Heart right ventricle (tissue), 16 donors: ENCODE measurements at places on chromosomes 2 and 18. TPM values are rescaled to one million over a fixed set of nuclear protein-coding genes. Genes with fewer than 3 reads are reported as not detected.

KCNS3 gene
- 3.0 TPM for total RNA-seq

FHOD3 gene
- 484 TPM for total RNA-seq

KLHL30 gene
- total RNA-seq, result 18.9 TPM

WDCP gene
- total RNA-seq, result 4.8 TPM

- no peak for DNase-seq
- H3K4me3 ChIP-seq, result no peak overlapping the region
- no peaks in the 10 kb centered on the region for H3K36me3 ChIP-seq
- H3K27me3 ChIP-seq, result no peaks in the 10 kb centered on the region
- H3K4me1 ChIP-seq, result no peaks in the 10 kb centered on the region
Measured at GRCh38 chr2:10252224-10252623, 50.5 kb upstream of the HPCAL1 start.

DNA sequence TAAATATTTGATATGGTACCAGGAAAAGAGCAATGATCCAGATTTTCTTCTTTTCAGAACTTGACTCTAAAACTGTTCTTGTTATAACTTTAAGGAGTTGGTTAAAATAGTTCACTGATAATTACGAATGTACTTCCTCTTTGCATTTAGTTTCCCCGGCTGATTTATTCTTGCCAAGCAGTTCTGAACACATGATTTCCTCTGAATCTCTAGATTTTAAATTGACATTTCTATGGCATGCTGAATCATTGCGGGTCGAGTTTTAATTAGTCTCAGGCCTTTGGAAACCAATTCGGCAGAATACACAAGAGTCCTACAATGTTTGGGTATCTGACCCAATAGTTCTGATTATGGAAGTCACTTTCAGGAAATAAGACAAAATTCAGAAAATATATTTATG lies 37.3 kb upstream of the DNAH7 start:
- no peak overlapping the region for H3K27ac ChIP-seq
- no peak for DNase-seq
- H3K36me3 ChIP-seq, result no peaks in the 10 kb centered on the region
- no peaks in the 10 kb centered on the region for H3K27me3 ChIP-seq
- no peak overlapping the region for H3K4me3 ChIP-seq
- H3K4me1 ChIP-seq, result peaks cover 4% of the 10 kb centered on the region

DNA sequence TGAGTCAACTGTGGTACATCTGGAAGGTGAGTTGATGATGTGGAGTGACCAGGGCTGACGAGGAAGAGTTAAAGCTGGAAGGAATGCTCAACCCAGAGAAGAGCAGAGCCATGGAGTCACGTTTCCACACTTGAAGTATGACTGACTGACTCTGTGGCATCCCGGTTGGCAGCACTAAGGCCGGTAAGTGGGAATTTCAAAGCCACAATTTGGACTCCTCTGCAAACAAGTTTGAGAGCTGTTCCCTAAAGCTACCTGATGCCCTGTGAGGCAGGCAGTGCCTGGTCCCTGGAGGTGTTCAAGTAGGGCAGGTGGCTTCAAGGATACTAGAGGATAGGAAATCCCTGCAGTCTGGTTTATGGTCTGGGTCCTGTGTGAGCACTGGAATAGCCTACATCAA lies 69.3 kb upstream of the ITGB6 start:
- H3K4me1 ChIP-seq, result peaks cover 27% of the 10 kb centered on the region
- no peaks in the 10 kb centered on the region for H3K36me3 ChIP-seq
- H3K4me3 ChIP-seq, result peak overlapping the region; percentile 41

DNA sequence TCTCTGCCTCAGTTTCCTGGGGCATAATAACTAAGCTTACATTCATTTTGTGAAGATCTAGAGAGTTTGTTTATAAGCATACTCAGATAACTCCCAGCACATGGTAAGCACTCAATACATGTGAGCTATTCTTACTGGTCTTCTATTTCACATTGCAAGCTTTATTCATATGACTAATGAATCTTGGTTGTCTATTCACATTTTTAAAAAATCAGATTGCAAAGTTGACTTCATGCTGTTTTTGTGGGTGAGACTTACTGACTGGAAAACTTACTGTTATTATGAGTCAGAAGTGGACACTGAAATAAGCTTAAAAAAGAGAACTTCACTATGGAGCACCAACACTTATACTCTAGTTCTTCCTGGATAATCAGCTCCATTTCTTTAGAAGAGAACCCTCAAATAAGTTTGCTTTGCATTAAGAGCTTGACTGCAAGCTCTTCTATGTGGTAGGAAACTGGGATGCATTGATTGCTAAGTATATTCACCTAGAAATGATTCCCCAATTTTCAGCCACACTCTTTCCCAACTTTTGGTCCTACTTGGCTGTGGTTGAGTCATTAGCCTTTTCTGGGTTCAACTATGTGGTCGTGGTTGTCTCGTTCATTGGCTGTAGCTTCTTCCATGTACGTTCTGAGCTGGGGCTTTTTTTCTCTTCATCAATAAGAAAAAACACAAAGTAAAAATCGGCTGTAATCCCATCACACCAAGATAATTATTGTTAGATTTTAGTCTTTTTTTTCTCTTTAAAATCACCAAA lies 29.5 kb upstream of the RBMS1 start:
- DNase-seq, result no peak
- H3K36me3 ChIP-seq, result no peaks in the 10 kb centered on the region
- H3K4me1 ChIP-seq, result no peaks in the 10 kb centered on the region
- no peak overlapping the region for H3K4me3 ChIP-seq

GRCh38 chr2:137173463-137173862 lies 408.1 kb downstream of the THSD7B start:
- no peak overlapping the region for H3K27ac ChIP-seq
- no peak overlapping the region for H3K4me3 ChIP-seq
- no peaks in the 10 kb centered on the region for H3K27me3 ChIP-seq
- DNase-seq, result no peak

- H3K27ac ChIP-seq, result no peak overlapping the region
- no peaks in the 10 kb centered on the region for H3K36me3 ChIP-seq
- H3K27me3 ChIP-seq, result peaks cover 68% of the 10 kb centered on the region
- DNase-seq, result no peak
- no peak overlapping the region for H3K4me3 ChIP-seq
Measured at GRCh38 chr18:52341608-52342381, 1.8 kb downstream of the DCC start.

- H3K36me3 ChIP-seq, result no peaks in the 10 kb centered on the region
- H3K27ac ChIP-seq, result no peak overlapping the region
- no peaks in the 10 kb centered on the region for H3K27me3 ChIP-seq
- DNase-seq, result peak; percentile 69
- peaks cover 45% of the 10 kb centered on the region for H3K4me1 ChIP-seq
Measured at GRCh38 chr2:46460241-46460921, 19.0 kb upstream of the TMEM247 start.

GRCh38 chr18:48983793-48984437 lies 33.1 kb upstream of the SMAD7 start:
- H3K4me1 ChIP-seq, result peaks cover 20% of the 10 kb centered on the region
- H3K4me3 ChIP-seq, result no peak overlapping the region
- DNase-seq, result no peak
- no peaks in the 10 kb centered on the region for H3K27me3 ChIP-seq
- H3K27ac ChIP-seq, result no peak overlapping the region
- H3K36me3 ChIP-seq, result no peaks in the 10 kb centered on the region

- no peak overlapping the region for H3K27ac ChIP-seq
- H3K27me3 ChIP-seq, result no peaks in the 10 kb centered on the region
- no peaks in the 10 kb centered on the region for H3K36me3 ChIP-seq
- no peak for DNase-seq
- H3K4me1 ChIP-seq, result peaks cover 7% of the 10 kb centered on the region
Measured at GRCh38 chr2:68807821-68808266, 63.4 kb downstream of the BMP10 start.

DNA sequence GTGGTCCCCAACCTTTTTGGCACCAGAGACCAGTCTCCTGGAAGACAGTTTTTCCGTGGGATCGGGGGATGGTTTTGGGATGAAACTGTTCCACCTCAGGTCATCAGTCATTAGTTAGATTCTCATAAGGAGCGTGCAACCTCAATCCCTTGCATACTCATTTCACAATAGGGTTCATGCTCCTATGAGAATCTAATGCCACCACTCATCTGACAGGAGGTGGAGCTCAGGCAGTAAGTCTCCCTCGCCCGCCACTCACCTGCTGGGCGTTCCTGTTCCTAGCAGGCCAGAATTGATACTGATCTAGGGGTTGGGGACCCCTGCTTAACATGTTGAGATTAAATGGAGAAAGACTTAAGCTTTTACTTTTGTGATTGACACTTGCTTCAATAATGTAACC lies 9.9 kb downstream of the NABP1 start:
- H3K4me1 ChIP-seq, result no peaks in the 10 kb centered on the region
- H3K27ac ChIP-seq, result no peak overlapping the region
- no peaks in the 10 kb centered on the region for H3K27me3 ChIP-seq
- no peak for DNase-seq

DNA sequence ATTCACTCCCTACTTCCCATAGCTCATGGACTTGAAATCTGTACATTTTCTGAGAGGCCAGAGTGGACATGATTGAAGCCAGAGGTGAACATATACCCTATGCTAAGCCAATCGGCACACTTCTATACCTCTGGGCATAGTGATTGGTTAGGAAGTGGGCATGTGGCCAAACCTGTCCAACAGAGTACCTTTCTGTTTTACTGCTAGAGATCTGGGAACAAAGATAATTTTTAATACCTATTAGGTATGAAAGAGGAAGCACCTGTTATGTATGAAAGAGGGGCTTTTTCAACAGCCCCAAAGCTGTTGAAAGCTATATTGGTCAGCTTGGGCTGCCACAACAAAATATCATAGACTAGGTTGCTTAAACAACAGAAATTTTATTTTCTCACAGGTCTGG lies 27.7 kb downstream of the METTL8 start:
- no peak overlapping the region for H3K4me3 ChIP-seq
- no peak for DNase-seq
- no peaks in the 10 kb centered on the region for H3K36me3 ChIP-seq
- peaks cover 11% of the 10 kb centered on the region for H3K4me1 ChIP-seq
- H3K27me3 ChIP-seq, result no peaks in the 10 kb centered on the region
- H3K27ac ChIP-seq, result no peak overlapping the region

DNA sequence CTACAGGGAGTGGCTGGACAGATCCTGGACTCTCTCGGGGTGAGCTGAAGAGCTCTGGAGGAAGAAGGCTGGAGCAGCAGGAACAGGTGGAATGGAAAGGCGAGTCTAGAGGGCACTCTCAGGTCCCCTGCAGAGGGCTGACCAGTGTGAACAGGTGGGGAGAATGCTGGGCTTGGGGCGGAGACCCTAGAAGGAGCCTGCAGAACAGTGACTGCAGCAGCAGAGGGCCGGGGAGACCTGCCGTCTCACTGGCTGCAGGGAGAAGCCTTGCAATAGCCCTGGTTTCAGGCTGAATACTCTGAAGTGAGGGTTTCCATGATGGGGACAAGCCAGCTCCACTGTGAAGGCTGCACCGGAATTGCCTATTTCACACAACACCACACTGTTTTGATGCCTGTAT lies 626.7 kb upstream of the SALL3 start:
- H3K27ac ChIP-seq, result no peak overlapping the region
- H3K4me1 ChIP-seq, result no peaks in the 10 kb centered on the region
- no peak overlapping the region for H3K4me3 ChIP-seq

- DNase-seq, result no peak
- H3K4me1 ChIP-seq, result peaks cover 42% of the 10 kb centered on the region
- peak overlapping the region; percentile 10 for H3K27ac ChIP-seq
- H3K27me3 ChIP-seq, result no peaks in the 10 kb centered on the region
- no peaks in the 10 kb centered on the region for H3K36me3 ChIP-seq
Measured at GRCh38 chr2:109208071-109208950, 79.3 kb downstream of the SH3RF3 start.

DNA sequence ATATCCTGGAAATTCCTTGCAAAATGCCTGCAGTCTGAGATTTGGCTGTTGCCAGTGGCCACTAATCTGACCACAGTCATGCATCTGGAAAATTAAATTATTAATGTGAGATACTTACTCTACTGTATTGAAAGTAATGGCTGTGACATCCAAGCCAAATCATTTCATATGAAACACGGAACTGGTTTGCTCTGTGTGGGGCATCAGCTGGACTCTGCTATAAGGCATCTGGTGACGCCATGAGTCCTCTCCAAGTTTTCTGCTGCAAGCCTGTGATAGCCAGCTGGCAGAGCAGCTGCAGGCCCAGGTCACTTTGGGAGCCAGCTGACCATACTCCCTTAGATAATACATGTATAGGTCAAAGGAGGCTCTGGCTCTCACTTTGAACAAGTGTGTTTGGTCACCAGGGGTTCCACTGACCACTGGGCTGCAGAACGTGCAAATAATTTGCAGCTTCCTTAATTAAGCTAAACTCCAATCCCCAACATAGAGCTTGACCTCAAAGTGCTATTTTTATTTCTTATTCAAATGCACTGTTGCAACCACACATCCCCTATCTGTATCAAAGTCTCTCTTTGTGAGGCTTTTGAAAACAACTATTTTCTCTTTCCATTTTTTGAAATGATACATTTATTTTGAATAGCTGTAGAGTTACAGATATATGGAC lies 152.9 kb downstream of the NCKAP5 start:
- no peak overlapping the region for H3K4me3 ChIP-seq
- no peaks in the 10 kb centered on the region for H3K4me1 ChIP-seq
- peak; percentile 15 for DNase-seq
- no peak overlapping the region for H3K27ac ChIP-seq
- H3K36me3 ChIP-seq, result no peaks in the 10 kb centered on the region

DNA sequence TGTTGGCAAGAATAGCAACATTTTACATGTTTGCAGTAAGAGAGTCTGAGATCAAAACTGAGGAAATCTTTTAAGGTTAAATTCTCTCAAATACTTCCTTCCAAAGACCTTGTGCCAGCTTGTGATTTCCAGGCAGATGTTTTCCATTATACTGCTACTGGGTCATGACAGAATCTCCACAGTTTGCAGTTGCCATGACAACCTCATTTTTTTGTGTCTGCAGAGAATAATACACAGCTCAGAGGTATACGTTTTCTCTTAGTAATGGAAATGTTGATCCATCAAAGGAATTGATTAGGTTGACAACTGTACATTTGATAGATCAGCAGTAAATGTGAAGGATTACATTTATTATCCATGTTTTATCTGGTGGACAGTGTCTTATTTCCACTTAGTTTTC lies 29.1 kb upstream of the CSRNP3 start:
- no peaks in the 10 kb centered on the region for H3K36me3 ChIP-seq
- no peaks in the 10 kb centered on the region for H3K27me3 ChIP-seq
- H3K4me3 ChIP-seq, result no peak overlapping the region
- H3K4me1 ChIP-seq, result no peaks in the 10 kb centered on the region
- H3K27ac ChIP-seq, result no peak overlapping the region
- no peak for DNase-seq
